ENCODE measurements at places on chromosomes 7 and 10.

- DNase-seq, result no peak
Observed at GRCh38 chr10:97582169-97582568, 2.0 kb upstream of the HOGA1 start.

DNA sequence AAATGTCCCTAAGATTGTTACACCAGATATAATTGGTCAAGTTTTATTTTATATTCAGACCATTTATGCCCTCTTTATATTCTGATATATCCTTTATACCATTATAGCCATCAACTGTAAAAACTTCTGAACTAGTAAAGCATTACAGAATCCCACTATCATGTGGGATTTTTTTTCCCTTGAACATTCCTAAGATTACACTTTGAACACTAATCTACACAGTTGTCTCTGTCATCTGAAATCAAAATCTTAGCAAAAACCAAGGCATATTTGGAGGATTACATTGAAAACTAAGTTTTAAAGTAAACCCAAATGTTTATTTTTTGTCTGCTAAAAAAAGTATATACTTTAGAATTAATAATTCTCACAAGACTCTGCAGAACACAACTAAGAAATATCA lies 116.2 kb upstream of the GPR22 start:
- DNase-seq, result no peak

DNA sequence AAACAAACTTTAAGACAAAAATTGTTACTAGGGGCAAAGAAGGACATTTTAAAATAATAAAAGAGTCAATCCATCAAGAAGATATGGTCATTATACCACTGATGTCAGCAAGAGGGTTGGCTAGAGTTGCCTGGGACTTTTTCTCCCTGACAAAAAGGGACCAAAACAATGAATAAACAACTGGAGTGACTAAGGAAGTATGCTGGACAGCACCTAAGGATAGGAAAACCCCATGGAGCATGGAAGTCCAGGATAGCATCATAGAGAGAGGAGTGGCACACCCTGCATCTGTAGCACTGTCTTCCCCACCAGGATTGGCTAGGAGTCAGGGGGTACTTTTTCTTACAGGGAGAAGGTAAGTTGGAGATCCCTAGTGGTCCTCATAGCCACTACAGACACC lies 73.5 kb upstream of the MACROH2A2 start:
- no peak for DNase-seq

- DNase-seq, result no peak
Observed at GRCh38 chr7:116357781-116358670, 141.5 kb upstream of the CAV2 start.

DNA sequence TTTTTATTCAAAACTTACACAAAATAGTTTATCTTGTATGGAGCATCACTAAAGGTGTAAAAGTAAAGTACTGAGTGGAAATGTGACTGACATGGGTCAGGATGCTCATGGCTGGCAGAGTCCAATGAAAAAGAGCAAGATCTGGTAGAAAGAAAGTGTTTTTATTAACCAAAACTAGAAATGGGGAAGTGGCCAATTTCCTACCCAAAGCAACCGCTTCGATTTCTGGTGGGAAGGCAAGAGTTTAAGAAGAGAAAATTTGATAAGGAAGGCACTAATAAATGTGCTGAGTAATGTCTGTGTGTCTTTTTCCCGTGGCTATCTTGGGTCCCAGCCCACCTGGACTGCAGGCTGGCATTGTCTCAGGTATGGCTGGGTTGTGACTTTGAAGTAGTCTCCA lies 277.7 kb downstream of the ANKRD7 start:
- no peak for DNase-seq

DNA sequence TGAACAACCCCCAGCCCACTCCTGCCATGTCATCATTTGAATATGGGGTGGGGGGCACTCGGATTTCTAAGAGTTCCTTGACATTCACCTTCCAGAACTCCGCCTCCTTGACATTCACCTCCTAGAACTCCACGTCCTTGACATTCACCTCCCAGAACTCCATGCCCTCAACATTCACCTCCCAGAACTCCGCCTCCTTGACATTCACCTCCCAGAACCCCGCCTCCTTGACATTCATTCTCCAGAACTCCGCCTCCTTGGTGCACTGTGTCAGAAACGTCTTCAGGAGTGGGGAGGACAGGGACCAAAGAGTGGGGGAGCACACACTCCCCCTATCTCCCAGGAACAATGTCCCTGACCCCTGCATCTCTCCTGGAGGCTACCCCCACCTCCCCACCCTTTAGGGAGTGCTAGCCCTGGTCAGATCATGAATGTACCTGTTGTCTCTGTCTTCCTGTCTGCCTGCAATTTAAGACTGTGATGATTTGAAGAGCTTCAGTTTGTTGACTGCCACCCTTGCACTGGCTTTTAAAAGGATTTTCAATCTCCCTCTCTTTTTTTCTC lies 110.1 kb downstream of the NPTX2 start:
- no peak for DNase-seq

- DNase-seq, result no peak
Observed at GRCh38 chr7:148620749-148621359, 30.3 kb downstream of the C7orf33 start.

All from NCI-H446 treated with DMSO at 0.1 percent for 48 hours (cell line).